Sigmoid colon (tissue), 7 donors: ENCODE measurements at places on chromosomes 3 and 15. TPM values are rescaled to one million over a fixed set of nuclear protein-coding genes. Genes with fewer than 3 reads are reported as not detected.

DNA sequence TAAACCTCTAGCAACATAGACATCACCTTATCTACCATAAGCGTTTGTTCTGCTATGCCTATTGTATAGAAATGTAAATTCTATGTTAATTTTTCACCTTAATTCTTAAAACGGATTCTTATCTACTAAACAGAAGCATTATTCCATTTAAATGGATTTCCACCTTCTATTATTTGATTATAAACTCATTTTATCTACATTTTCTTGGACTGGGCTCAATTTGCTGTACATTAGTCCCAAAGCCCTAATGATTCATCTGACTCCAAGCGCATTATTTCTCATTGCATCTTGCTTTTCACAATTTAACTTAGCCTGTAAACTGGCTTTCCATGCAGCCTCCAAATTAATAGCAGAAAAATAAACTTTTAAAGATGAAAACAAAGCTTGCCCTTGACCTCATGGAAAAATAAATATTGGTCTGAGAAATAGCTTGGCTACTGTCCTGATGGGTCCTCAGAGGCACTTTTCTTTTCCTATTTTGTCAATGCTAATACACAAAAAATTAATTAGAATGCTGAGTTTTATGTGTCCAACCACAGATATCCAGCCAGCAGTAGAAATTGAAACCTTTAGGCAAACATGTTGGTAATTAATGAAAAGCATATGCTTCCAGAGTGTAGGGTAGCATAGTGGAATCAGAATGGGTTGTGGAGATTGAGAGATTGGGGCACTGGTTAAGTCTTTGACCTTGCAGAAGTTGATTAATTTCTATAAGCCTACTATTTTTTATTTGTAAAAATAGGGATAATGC is 81.4 kb upstream of the CFAP20DC start:
- H3K4me3 ChIP-seq: no peak overlapping the region
- no peak for DNase-seq
- H3K27ac ChIP-seq: no peak overlapping the region
- H3K27me3 ChIP-seq: no peaks in the 10 kb centered on the region
- no peaks in the 10 kb centered on the region for H3K4me1 ChIP-seq

DNA sequence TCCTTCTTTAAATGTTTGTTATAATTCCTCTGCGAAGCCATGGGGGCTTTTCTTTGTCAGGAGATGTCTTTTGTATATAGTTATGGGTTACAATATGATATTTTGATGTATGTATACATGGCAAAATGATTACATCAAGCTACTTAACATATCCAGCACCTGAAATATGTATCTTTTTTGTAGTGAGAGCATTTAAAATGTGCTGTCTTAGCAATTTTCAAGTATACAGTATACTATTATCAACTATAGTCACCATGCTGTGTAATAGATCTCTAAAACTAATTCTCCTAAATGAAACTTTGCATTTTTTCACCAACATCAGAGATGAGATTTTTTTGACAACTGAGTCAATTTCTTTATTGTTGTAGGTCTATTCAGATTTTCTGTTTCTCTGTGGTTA is 77.2 kb downstream of the STXBP5L start:
- H3K27me3 ChIP-seq: no peaks in the 10 kb centered on the region
- H3K27ac ChIP-seq: no peak overlapping the region
- DNase-seq: no peak
- H3K36me3 ChIP-seq: no peaks in the 10 kb centered on the region
- H3K4me1 ChIP-seq: no peaks in the 10 kb centered on the region
- no peak overlapping the region for H3K4me3 ChIP-seq

- H3K36me3 ChIP-seq: no peaks in the 10 kb centered on the region
- H3K27me3 ChIP-seq: no peaks in the 10 kb centered on the region
- DNase-seq: no peak
- no peak overlapping the region for H3K4me3 ChIP-seq
These were observed 108.3 kb downstream of the ZBTB20 start for GRCh38 chr3:115038817-115039216.

Gene NISCH
- 73.2 TPM for total RNA-seq

DNA sequence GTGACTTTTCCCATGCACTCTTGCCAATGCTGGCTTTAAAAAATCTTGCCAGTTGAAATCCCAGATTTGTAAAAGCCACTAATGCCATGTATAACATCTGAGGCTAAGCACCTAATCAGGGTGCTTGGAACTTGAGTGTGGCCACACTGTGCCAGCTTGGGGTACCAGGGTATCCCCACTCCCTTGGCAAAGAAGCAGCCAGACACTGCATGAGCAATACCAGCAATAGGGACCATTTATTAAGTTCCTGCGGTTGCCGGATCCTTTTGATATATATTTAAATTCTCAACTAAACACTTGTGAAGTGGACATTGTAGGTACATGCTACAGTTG is 2.2 kb upstream of the RHCG start:
- no peaks in the 10 kb centered on the region for H3K36me3 ChIP-seq
- DNase-seq: no peak

Gene GRIP2
- total RNA-seq: 1.1 TPM

Gene LRRC49
- total RNA-seq: 14.0 TPM

GRCh38 chr3:128786434-128787020 is 60.5 kb downstream of the RAB7A start:
- no peak for DNase-seq
- H3K27ac ChIP-seq: peak overlapping the region; percentile 30
- no peak overlapping the region for H3K4me3 ChIP-seq
- peaks cover 62% of the 10 kb centered on the region for H3K4me1 ChIP-seq
- H3K27me3 ChIP-seq: no peaks in the 10 kb centered on the region

DNA sequence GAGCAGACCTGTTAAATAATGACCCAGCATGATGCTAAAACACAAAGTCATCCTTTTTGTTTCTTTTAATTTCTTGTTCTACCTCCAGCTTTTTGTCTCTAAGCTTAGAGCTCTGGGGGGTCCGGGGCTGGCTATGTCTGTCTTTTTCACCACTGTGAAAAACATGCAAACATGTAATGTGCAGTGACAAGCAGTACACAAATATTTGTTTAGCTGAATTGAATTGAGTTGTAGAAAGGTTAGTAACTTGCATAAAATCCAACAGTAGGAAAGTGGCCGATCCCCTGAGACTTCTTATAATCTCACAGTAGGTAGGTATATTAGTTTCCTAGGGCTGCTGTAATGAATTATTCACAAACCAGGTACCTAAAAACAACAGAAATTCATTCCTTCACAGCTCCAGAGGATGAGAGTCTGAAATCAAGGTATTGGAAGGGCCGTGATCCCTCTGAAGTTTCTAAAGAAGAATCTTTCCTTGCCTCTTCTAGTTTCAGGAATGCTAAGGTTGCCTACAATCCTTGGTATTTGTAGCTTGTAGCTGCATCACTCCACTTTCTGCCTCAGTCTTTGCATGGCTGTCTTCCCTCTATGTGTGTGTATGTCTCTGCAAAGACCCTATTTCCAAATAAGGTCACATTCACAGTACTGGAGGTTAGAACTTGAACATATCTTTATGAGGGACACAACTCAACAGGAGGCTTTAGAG is 32.7 kb downstream of the ARL14 start:
- H3K27me3 ChIP-seq: no peaks in the 10 kb centered on the region
- H3K36me3 ChIP-seq: no peaks in the 10 kb centered on the region
- no peak for DNase-seq
- no peak overlapping the region for H3K4me3 ChIP-seq
- no peak overlapping the region for H3K27ac ChIP-seq
- H3K4me1 ChIP-seq: no peaks in the 10 kb centered on the region

- H3K27me3 ChIP-seq: no peaks in the 10 kb centered on the region
- H3K4me1 ChIP-seq: no peaks in the 10 kb centered on the region
- H3K4me3 ChIP-seq: no peak overlapping the region
- DNase-seq: no peak
These were observed 53.7 kb upstream of the MEF2A start for GRCh38 chr15:99511866-99512661.
